ENCODE measurements at places on chromosomes 6 and 20. TPM values are rescaled to one million over a fixed set of nuclear protein-coding genes. Genes with fewer than 3 reads are reported as not detected.

GRCh38 chr6:75855052-75855451 lies 106.0 kb downstream of the MYO6 start:
- DNase-seq: no peak
- no peaks in the 10 kb centered on the region for H3K36me3 ChIP-seq
- H3K27me3 ChIP-seq: no peaks in the 10 kb centered on the region
- no peak overlapping the region for H3K27ac ChIP-seq
- H3K4me1 ChIP-seq: peaks cover 2% of the 10 kb centered on the region

DNA sequence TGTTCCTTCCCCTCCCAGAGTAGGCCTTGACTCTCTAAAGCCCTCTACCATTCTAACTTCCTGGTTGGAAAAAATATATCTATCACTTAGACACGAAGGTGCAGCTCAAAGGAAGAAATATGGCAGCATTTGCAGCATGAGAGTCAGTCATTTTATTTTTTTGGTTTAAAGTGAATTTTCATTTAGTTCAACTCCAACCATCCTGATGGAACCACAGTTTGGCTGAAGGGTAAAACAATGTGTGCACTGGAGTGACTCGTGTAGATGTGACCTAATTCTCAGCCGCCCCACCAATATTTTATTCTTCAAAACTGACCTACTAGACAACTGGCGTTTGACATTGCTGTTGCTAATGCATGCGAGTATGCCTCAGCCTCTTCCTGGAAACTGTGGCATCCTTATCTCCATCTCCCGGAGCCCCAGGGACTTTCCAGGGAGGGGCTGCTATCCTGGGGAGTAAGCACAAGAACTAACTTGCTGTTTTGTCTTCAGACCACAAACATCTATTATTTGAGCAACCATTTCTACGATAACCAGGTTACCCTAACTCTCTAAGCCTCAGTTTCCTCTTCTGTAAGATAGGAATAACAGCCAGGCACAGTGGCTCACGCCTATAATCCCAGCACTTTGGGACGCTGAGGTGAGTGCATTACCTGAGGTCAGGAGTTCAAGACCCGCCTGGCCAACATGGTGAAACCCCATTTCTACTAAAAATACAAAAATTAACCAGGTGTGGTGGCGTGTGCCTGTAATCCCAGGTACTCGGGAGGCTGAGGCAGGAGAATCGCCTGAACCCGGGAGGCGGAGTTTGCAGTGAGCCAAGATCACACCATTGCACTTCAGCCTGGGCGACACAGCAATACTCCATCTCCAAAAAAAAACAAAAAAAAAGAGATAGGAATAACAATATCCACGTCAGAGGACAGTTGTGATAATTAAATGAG lies 148.7 kb upstream of the JARID2 start:
- H3K36me3 ChIP-seq: no peaks in the 10 kb centered on the region
- no peak overlapping the region for H3K27ac ChIP-seq
- no peak overlapping the region for H3K4me3 ChIP-seq
- DNase-seq: no peak
- no peaks in the 10 kb centered on the region for H3K27me3 ChIP-seq

- peaks cover 4% of the 10 kb centered on the region for H3K4me1 ChIP-seq
- no peaks in the 10 kb centered on the region for H3K27me3 ChIP-seq
- no peaks in the 10 kb centered on the region for H3K36me3 ChIP-seq
- H3K4me3 ChIP-seq: no peak overlapping the region
- DNase-seq: no peak
These were observed 8.2 kb upstream of the EFHC1 start for GRCh38 chr6:52411911-52412310.

PPP1R3G gene
- 4.4 TPM for total RNA-seq

DNA sequence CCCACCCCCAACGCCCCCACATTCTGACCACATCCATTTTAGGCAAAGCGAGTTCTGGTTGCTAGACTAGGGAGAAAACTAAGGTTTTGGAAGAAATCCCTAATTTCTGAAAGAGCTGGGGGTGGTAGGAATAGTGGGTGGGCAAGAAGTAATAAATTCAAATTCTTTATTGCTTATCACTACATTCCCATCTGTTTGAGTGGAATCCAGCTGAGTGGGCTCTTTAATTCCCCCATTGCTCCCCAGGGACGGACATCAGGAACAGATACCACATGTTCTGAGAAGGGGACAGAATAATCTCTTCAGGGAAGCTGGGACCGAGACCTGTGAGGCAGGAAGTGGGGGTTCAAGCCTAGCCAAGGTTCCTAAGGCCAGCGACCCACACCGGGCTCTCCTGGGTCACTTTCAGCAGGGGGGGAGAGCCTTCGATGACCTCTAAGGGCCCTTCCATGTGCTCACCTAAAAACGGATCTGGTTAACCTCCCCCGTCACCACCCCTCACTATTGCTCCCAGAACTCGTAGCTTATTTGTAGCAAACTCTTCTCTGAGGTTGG lies 42.3 kb upstream of the MRPS10 start:
- H3K27me3 ChIP-seq: no peaks in the 10 kb centered on the region
- no peak for DNase-seq
- peak overlapping the region; percentile 10 for H3K27ac ChIP-seq
- peaks cover 18% of the 10 kb centered on the region for H3K36me3 ChIP-seq
- no peak overlapping the region for H3K4me3 ChIP-seq

- DNase-seq: no peak
- no peak overlapping the region for H3K27ac ChIP-seq
- no peaks in the 10 kb centered on the region for H3K4me1 ChIP-seq
- H3K4me3 ChIP-seq: no peak overlapping the region
- H3K36me3 ChIP-seq: no peaks in the 10 kb centered on the region
These were observed 53.0 kb upstream of the ANKEF1 start for GRCh38 chr20:9981829-9982228.

- DNase-seq: no peak
- H3K27me3 ChIP-seq: no peaks in the 10 kb centered on the region
- no peak overlapping the region for H3K4me3 ChIP-seq
These were observed 126.5 kb upstream of the CDYL start for GRCh38 chr6:4649728-4650127.

COQ3 gene
- total RNA-seq: 3.7 TPM

DNA sequence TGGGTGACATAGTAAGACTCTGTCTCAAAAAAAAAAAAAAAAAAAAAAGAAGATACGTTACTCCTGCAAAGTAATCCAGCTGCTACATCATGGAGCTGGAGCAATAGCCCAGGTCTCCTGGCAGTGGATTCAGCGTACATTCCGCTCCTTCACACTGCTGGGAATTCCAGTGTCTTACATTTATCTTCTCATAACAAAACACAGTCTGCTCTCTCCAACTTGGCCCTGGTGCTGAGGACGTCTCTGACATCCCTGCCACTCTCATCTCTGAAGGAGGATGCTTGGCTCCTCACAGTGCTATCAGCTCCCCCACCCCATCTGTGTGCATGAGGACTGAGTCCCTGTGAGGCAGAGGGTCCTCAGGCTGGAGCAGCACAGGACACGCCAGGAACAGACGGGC lies 529.8 kb downstream of the CD83 start:
- no peaks in the 10 kb centered on the region for H3K36me3 ChIP-seq
- no peak overlapping the region for H3K27ac ChIP-seq
- no peaks in the 10 kb centered on the region for H3K4me1 ChIP-seq
- H3K4me3 ChIP-seq: no peak overlapping the region
- no peak for DNase-seq
- H3K27me3 ChIP-seq: no peaks in the 10 kb centered on the region

GRCh38 chr6:159890201-159890600 lies 587 bp upstream of the MAS1 start:
- H3K27me3 ChIP-seq: no peaks in the 10 kb centered on the region
- no peak for DNase-seq
- H3K36me3 ChIP-seq: no peaks in the 10 kb centered on the region

DNA sequence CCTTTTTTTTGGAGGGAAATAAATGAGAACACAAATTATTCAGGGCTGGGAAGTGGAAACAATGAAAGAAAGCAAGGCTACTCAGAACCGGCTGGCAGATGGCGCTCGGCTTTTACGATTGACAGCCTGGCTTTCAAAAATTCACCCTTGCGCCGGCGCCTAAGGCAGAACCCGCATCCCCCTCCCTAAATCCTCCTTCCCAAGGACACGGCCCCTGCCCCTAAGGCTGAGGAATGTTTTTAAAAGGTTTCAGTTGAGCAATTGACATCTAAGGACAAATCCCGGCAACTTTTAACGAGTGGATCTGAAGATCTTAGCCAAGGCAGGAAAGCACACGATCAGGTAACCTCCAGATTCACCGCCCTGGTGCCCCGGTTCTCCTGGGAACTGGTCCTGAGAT lies 16.3 kb downstream of the GNAS start:
- H3K4me1 ChIP-seq: peaks cover 5% of the 10 kb centered on the region
- no peak for DNase-seq
- H3K27me3 ChIP-seq: no peaks in the 10 kb centered on the region
- H3K27ac ChIP-seq: no peak overlapping the region
- no peak overlapping the region for H3K4me3 ChIP-seq

GRCh38 chr20:37185686-37186085 lies 6.3 kb upstream of the MROH8 start:
- no peaks in the 10 kb centered on the region for H3K27me3 ChIP-seq
- H3K4me1 ChIP-seq: peaks cover 23% of the 10 kb centered on the region
- H3K27ac ChIP-seq: no peak overlapping the region
- no peak overlapping the region for H3K4me3 ChIP-seq

- H3K4me3 ChIP-seq: no peak overlapping the region
- H3K27ac ChIP-seq: no peak overlapping the region
- no peaks in the 10 kb centered on the region for H3K4me1 ChIP-seq
- no peaks in the 10 kb centered on the region for H3K27me3 ChIP-seq
- DNase-seq: no peak
These were observed 164.9 kb upstream of the SASH1 start for GRCh38 chr6:148177589-148178233.

PTGIS gene
- total RNA-seq: 51.1 TPM

- H3K27ac ChIP-seq: no peak overlapping the region
- no peaks in the 10 kb centered on the region for H3K27me3 ChIP-seq
- no peaks in the 10 kb centered on the region for H3K36me3 ChIP-seq
- no peaks in the 10 kb centered on the region for H3K4me1 ChIP-seq
These were observed 329.5 kb downstream of the TPBG start for GRCh38 chr6:82693094-82693493.

GRCh38 chr6:143357561-143358255 lies 92.8 kb downstream of the ADAT2 start:
- H3K4me3 ChIP-seq: no peak overlapping the region
- no peak overlapping the region for H3K27ac ChIP-seq

Measured in vagina (tissue), 2 donors.